Naive thymus-derived CD4-positive, alpha-beta T cell (primary cell): ENCODE measurements at places on chromosomes 11 and 22.

DNA sequence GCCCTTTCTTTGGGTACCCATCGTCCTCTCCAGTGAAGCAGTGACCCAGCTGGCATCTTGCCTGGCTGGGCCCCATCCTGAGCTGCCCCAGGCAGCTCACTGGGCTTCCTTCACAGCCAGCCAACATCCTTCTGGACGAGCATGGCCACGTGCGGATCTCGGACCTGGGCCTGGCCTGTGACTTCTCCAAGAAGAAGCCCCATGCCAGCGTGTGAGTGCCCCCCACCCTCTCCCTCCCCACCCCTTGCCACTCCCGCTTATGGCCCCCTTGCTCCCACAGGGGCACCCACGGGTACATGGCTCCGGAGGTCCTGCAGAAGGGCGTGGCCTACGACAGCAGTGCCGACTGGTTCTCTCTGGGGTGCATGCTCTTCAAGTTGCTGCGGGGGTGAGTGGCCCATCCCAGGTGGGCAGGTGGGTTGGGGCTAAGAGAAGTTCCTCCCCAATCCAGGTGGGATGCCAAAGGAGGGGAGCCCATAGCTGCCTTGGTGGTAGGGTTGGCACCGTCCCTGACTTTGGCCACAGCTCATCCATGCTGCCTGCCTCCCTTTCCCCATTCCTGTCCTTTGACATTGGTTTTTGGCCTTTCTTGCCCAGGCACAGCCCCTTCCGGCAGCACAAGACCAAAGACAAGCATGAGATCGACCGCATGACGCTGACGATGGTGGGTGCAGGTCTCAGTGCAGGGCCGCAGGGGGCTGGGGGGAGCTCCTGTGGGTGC, 6.8 kb upstream of the ANKRD13D start:
- no peak for DNase-seq

DNA sequence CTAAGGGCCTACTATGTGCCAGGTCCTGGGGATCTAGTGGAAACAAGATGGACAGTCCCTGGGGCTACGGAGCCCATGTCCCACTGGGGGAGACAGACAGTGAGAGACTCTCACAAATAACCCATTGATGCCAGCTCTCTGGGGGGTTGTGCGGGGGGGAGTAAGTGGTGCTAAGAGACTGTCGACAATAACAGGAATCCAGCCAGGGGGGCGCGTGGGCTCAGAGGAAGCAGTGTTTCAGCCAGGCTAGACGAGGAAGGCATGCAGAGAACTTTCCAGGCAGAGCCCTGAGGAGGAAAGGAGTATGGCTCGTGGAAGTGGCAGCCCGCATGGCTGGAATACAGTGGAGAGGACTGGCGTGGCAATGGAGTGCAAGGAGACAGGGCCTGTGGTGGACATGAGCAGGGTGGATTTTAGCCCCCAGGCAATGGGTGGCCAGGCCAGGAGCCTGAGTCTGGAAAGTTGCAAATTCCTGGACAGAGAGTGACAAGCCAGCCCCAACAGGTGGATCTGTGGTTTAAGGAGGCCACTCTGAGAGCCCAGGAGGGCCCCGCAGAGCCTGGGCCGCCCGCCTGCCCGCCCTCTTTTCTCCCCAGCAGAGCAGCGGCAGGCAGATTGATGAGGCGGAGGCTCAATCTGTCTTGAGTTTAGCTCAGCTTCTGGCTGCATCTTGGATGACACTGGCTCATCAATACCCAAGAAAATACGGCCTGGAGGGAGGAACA, 40.0 kb upstream of the TCF20 start:
- DNase-seq, result no peak

DNA sequence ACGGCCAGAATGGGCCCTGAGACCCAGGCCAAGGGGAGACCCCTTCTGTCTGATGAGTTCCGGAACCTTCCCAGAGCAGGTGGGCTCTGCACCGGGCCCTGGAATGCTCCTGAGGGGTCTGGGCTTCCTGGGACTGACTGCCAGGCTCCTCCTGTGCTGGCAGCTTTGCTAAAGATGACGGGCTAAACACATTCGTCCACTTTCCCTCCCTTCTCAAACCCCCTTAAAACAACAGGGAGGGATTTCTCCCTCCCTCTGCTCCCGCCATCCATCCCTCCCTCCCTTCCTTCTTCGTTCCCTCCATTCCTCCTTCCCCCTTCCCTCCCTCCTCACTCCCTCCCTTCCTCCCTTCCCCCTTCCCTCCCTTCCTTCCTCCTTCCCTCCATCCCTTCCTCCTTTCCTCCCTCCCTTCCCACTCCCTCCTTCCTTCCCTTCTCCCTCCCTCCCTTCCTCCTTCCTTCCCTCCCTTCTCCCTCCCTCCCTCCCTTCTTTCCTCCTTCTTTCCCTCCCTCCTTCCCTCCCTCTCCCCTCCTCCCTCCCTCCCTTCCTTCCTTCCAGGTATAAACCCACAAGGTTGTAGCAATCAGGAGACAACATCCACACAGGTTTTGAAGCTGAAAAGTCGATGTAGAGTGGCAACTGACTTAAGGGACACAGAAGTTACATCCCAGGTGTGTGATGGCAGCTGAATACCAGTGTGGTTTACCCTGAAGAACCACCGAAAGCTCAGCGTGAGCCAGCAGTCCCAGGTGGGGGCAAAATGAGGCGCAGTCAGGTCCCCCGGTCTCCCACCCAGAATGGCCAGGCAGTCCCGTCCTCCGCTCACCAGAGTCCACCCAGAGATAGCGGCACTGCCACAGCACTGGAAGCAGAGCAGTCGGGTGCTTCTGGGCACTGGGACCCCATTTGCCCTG, 18.8 kb upstream of the MGAT3 start:
- DNase-seq, result no peak

GRCh38 chr11:73239571-73240189, 21.6 kb downstream of the P2RY2 start:
- DNase-seq, result no peak

DNA sequence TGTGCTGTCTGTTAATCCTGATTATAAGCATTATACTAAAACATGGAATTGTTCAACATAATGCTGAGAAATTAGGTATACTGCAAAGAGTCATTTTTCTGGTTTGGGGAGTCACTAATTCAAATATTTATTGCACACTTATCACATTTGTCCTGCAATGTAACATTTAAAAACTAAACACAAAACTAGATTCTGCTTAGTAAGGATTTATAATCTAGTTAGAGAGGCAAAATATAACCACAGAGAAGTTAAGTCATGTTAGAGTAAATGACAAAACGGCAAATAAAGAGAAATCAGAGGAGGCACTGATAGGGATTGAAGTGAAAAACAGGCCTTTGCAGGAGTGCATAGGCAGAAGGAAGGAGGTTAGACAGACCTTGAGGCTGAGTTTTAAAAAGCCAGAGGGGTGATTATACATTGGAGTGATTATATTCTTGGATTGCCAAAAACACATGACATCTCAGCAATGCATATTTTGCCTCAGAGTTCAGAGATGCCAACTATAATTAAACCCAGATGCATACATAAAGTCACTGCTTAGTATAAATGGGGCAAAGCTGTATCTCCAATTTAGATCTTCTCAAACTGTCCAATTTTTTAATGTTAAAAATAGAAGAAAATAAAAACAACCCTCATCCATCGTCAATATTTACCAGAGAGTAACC, 49.7 kb downstream of the CCDC34 start:
- DNase-seq, result no peak

GRCh38 chr11:6129011-6129410, 21.5 kb downstream of the OR56B4 start:
- no peak for DNase-seq

- no peak for DNase-seq
These were observed 34.8 kb upstream of the TTC12 start for GRCh38 chr11:113279591-113279990.

- DNase-seq, result peak; percentile 32
These were observed 2.7 kb upstream of the GAB2 start for GRCh38 chr11:78420255-78420764.

- DNase-seq, result no peak
These were observed 120.2 kb downstream of the NECTIN1 start for GRCh38 chr11:119608781-119609180.

GRCh38 chr11:66420671-66421476, at the start of gene NPAS4:
NPAS4 (plus strand) TSS chr11:66421035; CDS start chr11:66421180, 145 bp downstream.
- no peak for DNase-seq

GRCh38 chr11:21908211-21908610, 284.7 kb upstream of the ANO5 start:
- DNase-seq, result no peak

- DNase-seq, result no peak
These were observed 102.9 kb upstream of the PLET1 start for GRCh38 chr11:112363527-112363926.

- peak; percentile 91 for DNase-seq
These were observed 1.5 kb downstream of the CASTOR1 start for GRCh38 chr22:30287648-30288418.

DNA sequence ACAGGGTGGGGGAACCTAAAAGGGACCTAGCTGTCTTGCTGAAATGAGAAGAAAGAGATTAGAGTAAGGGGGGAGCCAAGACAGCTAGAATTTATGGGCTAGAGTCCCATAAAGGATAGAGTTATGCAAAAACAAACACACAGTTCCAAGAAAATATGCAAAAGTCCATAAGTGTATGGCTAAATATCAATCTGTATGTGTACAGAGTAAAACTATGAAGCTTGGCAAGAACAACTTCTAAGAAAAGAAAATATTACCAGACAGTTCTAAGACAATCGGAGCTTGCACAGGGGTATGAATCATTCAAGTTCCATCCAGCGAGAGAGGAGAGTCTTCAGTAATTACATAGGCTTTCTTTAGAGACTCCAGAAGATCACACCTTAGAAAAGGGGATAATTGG, 41.8 kb downstream of the GDPD4 start:
- no peak for DNase-seq

GRCh38 chr11:36361901-36362391, 65.9 kb downstream of the PRR5L start:
- DNase-seq, result no peak

DNA sequence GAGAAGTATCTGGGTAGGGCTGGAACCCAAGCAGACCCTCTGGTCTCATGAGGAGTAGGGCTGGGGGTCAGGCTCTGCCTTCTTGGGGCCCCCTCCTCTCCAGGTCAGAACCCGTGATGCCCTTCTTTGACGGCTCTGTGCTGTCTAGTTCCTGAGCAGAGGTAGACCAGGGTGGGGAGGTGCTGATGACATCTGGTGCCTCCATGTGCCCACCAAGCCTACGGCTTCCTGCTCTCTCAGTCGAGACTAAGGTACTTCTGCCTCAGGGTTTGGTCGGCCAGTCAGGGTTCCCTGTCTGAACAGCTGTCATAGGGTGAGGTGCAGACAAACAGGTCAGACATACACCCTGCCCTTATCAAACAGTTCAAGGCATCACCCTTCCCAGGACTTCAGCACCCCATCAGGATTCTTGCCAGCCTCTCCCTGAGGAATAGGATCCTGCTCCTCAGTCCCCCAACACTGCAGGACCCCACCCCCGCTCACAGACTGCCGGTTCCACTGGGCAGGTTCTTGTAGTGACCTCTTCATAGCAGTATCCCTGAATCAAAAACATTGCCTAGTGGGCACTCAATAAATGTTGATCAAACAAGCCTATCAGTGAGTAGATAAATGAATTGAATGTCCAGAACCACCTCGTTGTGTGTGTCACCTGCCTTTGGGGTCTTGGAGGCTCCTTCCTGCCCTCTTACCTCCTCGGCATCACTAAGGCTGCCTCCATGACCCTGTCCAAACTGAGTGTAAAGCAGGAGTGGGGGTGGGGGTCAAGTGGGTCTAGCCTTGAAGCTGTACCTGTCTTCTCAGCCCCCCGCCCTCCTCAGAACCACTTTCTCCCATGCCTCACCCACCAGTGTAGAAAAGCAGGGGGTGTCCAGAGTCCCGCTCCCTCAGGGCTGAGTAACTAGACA, 158.2 kb downstream of the BUD13 start:
- no peak for DNase-seq

DNA sequence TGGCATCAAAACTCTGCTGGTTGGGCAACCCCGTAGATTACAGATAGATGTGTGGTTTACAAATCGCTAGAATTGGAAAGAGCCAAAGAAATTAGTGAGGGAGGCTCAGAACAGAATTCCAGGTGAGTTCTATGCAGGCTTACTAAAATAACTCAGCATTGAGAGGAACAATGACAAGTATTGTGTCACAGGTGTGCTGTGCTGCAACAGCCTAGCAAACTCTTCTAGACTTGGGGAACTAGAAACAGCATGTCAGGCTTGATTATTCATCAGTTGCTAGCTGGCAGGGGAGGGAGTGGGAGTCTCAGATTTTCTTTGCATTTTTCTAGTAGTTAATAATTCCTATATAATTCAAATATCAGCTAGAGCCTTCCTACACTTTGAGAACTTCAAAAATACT, 26.3 kb upstream of the RASD2 start:
- no peak for DNase-seq

- DNase-seq, result no peak
These were observed 22.3 kb downstream of the ZBTB16 start for GRCh38 chr11:114081641-114082414.

DNA sequence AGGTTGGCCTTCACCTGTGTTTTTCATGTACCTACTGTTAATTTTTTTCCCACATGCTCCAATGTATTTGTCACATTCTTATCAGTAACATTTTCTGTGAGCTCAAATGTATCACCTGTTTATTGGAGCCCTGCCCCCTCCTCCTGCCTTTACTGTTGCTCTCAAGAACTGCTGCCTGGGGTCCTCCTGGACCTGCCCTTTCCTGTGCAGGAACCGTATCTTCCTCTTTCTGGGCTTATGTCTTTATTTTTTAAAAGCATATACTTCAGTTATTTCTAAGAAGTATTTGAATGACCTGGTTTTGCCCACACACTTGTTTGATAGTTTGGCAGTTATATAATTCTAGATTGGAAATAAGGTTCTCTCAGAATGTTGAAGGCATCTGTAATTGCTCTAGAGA, 5.9 kb downstream of the FAM118B start:
- no peak for DNase-seq

DNA sequence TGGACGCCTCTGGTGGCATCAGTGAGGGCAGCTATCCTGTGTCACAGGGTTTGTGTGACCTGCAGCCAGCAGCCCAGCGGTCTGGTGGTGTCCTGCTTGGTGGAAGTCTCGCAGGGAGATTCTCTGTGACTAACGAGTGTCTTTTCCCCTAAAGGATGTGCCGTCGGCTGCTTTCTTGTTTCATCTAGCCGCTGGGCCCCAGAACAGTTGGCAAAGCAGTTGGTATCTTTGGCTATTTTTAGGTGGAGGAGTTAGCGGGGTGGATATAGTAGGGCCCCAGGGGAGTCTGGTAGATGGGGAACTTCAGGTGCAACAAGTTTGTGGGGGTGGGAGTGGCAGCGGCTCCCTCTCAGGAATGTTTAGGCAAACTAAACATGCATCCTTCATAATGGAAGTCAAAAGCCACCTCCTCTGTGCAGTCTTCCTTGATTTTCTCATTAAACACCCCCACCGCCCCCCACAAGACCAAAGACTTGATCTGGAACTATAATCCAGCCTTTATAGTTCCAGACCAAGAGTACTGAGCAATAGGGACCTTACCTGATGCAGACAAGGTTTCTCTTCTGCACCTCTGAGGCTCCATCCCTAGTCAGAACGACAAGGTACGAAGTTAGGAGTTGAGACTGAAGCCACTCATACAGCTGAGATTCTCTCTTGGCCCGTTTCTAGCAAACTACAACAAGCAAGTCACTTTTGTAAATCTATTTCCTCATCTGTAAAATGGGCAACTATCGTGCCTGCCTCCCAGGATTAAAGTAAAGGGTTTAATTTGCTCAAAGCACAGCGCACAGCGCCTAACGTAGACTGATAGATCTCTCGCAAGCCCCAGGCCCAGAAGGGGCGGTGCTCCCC, 1.1 kb upstream of the PELI3 start:
- DNase-seq, result no peak
